NT2/D1 (cell line): ENCODE measurements at places on chromosomes 12 and 14.

DNA sequence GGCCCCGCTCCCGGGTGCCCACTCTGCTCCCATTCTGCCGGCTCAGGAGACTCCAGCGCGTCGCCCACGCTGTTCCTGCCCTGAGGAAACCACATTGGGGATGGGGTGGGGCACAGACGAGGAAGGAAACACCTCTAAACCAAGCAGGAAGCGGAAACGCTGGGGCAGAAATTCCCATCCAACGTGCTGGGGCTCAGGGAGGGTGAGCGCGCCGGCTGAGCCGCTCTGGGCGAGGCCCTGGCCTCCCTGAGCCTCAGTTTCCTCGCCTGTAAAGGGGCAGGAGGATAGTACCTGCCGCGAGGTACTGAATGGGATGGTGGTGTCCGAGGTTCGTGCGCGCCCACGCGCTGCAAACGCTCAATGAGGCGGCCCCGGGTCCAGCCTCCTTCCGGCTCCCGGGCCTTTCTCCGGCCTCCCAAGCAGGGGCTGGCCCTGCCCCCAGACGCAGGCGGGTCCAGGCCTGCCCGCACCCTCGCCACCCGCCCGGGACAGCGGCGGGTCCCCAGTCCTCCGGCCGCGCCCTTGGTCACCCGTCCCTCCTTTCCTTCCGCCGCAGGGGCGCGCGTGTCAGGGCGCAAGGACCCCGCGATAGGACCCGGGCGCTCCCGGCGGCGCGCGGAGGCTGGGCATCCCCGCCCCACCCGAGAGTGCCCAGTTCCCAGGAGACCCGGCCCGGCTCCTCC, 673 bp downstream of the BEGAIN start:
- no peak for DNase-seq

- DNase-seq = no peak
Observed at GRCh38 chr14:96508900-96509299, 6.7 kb downstream of the PAPOLA start.

- no peak for DNase-seq
Observed at GRCh38 chr12:121748218-121748570, 35.6 kb downstream of the TMEM120B start.

GRCh38 chr14:46306267-46306666, 345.3 kb downstream of the RPL10L start:
- no peak for DNase-seq

- no peak for DNase-seq
Observed at GRCh38 chr14:63288853-63289252, 29.9 kb downstream of the GPHB5 start.

- no peak for DNase-seq
Observed at GRCh38 chr12:45415393-45415817, 199.5 kb downstream of the ANO6 start.

GRCh38 chr12:89994911-89995310, 286.3 kb upstream of the ATP2B1 start:
- no peak for DNase-seq

DNA sequence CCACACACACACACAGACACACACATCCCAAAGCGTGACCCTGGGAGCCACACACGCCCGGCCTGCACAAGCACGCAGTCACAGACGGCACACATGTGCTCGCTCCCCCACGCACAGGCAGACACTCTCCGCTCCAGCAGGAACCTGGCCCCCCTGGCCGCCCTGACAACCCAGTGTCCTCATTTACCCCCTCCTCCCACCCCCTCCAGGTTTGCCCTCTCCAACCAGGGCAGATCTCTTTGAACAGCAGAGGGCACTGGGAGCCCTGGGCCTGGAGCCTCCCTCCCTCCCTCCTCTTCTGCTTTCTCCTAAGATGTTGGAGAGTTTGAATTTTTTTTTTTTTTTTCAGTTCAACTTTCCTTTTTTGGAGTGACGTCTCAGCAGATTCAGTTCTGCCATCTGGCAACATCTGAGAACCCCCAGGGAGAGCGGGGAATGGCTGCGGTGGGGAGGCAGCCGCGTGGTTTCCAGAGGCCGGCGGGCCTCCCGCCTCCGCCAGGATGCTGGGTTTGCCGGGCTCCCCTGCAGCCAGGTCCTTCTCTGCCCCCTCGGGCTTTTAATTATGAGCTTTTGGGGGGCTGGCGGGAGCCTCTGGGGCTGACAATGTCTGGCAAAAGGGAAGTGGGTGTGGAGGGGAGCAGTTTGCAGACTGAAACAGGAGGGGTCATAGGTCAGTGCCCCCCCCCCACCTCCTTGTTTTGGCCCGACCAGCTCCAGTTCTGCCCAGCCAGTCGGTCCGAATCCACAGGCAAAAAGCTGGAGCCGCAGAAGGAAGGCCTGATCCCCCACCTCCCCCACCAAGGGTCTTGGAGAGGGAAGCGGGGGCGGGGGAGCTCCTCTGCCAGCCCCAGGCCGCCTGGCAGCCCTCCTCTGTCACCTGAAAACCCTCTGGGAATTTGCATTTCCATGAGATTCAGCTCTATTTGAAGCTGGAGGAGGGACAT, 1.3 kb upstream of the NCOR2 start:
- DNase-seq = peak; percentile 49

DNA sequence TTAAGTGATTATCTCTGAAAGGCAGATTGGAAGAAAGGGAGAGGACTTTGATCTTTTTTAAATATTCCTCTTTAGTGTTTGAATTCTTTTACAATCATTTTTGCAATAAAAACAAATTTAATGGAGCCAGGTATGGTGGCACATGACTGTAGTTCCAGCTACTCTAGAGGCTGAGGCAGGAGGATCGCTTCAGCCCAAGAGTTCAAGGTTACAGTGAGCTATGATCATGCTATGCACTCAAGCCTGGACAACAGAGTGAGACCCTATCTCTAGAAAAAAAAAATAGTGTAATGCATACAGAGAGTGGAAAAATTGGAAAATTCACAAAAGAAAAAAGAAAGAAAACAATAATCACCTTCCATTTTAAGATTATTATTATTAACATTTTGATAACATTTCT, 15.2 kb upstream of the HECTD1 start:
- no peak for DNase-seq

DNA sequence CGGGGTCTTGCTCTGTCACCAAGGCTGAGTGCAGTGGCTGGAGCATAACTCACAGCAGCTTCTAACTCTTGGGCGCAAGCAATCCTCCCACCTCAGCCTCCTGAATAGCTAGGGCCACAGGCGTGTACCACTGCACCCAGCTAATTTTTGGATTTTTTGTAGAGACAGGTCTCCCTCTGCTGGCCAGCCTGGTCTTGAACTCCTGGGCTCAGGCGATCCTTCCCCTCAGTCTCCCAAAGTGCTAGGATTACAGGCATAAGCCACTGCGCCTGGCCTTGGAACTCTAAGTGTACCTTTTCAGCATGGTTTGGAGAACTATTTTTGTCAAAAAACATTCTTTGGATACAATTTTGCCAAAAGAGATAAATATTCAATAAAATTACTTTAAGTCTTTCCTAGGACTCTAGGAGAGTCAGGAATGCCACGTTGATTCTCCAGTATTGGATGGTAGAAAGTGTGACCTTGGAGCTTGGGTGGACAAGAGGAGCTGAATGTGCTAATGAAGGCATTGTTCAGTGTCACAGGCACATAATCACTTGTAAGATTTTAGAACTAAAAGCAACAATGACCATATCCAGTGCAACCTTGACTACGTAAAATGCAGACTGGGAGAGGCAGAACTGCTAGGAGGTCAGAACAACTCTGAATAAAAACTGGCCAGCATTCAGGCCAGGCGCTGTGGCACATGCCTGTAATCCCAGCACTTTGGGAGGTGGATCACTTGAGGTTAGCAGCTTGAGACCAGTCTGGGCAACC, 2.8 kb downstream of the SRSF9 start:
- DNase-seq = no peak

- DNase-seq = no peak
Observed at GRCh38 chr12:82213761-82214160, 144.4 kb downstream of the CCDC59 start.
